A172 (cell line): ENCODE measurements at places on chromosomes 11 and 22.

DNA sequence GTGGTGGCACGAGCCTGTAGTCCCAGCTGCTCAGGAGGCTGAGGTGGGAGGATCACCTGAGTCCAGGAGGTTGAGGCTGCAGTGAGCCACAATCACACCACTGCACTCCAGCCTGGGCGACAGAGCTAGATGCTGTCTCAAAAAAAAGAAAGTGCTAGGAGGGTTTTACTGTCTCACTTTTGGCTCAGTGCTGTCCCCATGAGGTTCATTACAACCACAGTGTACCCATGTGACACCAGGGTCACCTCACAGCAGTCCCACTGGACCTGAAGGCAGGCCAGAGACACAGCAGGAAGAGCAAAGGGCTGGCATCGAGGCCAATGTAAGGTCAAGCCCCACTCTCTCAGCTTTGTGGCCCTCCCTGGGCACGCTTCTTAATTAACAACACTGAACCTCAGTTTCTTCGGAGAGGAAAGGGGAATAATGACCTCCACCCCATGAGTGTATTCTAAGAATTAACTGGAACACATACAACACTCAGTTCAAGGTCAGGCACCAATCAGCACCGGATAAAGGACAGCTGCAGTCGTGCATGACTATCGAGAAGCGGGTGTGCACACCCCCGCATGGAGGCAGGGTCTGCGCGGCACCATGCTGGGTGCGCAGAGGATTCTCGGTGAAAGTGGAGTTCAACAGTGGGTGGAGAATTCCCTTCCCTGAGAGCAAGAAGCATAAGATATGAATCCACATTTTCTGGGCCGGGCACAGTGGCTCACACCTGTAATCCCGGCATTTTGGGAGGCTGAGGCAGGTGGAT, 30.9 kb upstream of the BAIAP2L2 start:
- no peak for DNase-seq

- DNase-seq, result no peak
Observed at GRCh38 chr11:70636659-70637058, 238.3 kb downstream of the CTTN start.

GRCh38 chr11:66343176-66343575, 1.7 kb downstream of the BRMS1 start:
- DNase-seq, result no peak

DNA sequence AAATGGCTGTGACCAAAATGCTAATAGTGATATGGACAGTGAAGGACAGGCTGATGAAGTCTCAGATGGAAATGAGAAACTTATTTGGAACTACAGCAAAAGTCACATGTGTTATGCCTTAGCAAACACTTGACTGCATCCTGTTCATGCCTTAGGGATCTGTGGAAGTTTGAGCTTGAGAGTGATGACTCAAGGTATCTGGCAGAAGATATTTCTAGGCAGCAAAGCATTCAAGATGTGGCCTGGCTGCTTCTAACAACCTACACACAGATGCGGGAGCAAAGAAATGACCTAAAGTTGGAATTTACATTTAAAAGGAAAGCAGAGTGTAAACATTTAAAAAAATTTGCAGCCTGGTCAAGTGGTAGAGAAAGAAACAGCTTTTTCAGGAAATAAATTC, 28.1 kb upstream of the CD81 start:
- peak; percentile 24 for DNase-seq

DNA sequence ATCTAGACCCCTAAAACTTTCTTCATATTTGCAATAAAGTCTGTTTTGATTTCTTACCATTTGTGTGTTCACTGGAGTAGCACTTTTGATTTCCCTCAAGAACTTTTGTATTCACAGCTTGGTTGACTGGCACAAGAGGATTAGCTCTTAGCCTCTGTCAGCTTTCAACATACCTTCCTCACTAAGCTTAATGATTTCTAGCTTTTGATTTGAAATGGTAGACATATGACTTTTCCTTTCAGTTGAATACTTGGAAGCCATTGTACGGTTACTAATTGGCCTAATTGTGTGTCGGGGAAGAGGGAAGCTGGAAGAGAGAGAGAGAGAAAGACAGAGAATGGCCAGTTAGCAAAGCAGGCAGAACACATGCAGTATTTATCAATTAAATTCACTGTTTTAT, 180.5 kb downstream of the ARHGAP42 start:
- DNase-seq, result no peak

- DNase-seq, result no peak
Observed at GRCh38 chr11:118267486-118267885, 3.4 kb upstream of the MPZL2 start.

DNA sequence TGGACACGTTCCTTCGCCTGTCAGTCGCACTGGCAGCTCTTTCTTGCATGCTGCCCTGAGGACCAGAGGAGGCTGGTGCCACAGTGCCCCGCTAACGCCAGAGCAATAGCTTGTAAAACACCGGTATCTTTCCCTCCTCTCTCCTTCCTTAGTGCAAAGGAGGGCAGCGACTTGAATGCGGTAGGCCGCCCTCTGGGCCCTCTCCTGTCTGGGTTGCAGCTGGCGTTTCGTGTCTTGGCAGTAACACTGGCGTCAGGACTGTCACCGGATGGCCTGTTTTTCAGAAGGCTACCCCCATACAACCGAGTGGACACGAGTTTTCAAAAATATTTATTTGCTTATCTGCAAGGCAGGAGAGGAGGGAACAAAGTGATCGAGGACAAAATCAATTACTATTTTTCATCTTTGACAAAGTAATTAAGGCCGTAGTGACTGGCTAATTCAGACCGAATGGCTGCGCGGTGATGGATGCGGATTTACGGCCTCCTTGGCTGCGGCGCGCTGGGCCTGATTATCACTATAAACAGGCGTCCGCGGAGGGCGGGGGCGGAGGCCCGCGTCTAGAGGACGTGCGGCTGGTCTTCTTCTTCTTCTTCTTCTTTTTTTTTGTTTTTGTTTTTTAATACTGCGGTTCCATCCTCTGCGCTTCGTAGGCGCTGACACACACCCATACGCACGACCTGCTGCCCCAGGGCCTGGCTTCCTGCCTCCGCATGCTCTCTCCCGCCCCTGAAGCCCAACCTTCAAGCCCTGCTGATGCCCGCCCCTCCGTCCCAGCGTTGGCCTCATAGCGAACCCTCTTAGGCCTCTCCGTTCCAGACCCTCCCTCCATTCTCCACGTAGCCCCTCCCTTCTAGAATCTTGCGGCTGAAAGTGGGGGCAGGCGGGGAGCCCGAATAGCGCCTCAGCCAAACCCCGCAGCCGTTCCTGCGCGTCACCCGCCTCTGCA, 2.9 kb upstream of the SLC6A5 start:
- no peak for DNase-seq

DNA sequence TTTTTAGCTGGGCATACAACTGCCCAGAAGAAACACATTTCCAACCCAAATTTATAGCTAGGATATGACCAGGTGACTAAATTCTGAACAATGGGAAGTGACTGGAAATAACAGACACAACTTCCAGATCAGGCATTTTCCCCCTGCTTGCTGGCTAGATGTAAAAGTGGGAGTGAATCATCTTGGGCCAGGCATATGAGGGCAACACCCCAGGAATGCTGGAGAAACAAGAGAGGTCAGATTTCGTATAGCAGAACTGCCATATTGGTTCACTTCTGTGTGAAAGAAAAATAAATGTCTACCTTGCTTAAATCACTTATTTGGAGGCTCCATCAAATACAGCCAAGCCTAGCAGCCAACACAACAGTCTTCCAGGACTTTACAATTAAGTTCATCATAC, 7.4 kb downstream of the ATL3 start:
- DNase-seq, result peak; percentile 62

GRCh38 chr11:117039900-117040299, 58.3 kb downstream of the SIK3 start:
- DNase-seq, result peak; percentile 23

DNA sequence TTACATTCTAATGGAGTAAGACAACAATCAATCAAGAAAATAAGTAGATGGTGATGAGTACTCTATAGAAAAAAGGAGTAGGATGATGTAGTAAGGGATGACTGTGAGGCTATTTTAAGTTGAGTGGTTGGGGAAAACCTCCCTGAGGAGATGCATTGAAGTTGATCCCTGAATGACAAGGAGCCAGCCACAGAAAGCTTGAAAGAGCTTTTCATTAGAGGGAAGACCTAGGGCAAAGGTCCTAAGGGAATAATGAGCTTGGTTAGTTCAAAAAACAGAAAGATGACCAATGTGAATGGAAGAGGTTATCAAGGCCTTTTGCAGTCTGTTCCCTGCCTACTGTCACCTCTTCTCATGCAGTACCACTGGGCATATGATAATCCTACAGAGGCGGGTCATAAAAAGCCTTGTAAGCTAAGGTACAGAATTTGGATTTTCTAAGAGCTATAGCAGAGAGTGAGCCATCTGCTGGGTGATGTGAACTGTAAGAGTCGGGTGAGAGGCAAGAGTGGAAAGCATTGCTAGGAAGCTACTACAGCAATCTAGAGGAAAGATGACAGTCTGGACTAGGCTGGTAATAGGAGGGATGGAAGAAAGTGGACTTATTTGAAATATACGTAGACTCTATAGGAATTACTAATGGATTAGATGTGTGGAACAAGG, 3.1 kb downstream of the PPP2R1B start:
- DNase-seq, result no peak

DNA sequence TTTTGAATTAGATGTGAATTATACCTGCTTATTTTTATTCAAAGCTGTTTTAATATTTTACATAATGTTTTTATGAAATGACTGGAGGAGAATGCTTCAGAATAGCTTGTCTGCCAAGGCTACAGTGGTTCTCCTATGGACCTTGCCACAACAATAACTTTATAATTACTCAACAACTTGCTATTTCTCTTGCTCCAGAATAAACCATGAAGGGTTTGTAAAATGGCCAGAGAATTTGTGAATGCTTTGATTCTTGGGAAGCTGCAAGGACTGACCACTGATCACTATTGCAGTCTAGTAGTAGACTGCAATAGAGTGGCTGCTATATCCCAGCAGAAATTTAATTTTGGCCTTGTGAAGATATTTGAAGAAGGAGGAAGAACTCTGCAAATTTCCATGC, 199.7 kb downstream of the FAT3 start:
- no peak for DNase-seq

DNA sequence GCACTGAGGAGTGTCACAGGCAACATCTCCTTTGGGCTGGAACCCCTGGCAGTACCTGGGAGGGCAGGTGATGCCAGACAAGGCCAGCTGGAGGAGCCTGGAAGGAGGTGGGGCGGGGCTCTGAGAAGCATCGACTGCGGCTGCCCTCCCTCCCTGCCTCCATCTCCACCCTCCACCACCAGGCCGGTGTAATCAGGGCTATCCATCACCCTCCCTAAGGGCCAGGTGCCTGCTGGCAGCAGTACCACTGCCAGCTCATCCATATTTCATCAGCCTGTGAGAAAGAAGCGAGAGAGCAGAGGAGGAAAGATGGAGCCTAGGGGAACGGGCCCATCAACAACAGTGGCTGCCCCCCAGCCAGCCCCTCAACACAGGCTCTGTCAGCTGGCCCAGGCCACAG, 51.4 kb upstream of the RASD2 start:
- DNase-seq, result peak; percentile 58

DNA sequence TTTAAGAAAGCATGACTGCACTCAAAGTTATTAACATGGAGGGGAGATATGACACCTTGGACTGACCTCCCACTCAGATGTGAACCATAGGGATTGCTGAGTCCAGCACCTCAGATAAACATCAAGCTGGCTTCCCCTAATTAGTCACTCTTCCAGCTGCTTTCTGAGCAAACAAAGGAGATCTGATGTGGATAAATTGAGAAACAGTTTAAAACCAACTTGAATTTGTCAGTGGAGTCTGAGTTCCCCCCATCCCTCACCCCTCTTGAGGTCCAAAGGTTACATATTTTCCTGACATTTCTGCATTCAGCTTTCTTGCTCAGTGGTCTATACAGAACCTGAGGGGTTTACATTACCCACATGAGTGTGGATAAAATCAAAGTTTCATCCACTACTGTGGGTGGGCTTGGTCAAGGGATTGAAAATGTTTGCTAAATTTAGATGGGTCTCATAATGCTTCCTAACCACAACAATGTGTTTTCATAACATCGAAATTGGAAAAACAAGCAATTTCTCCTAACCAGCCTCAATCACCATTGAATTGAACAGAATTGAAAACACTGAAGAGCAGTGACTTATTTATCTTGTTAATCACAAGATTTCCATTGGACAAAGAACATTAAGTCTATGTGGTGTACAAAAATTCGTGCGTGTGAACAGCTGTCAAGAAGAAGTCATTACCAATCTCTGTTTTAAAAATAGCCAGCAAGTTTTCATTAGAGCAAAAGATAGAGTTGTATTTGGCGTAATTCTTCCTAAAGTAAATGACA, 292.3 kb downstream of the METTL15 start:
- no peak for DNase-seq

GRCh38 chr11:1381793-1382425, 7.8 kb upstream of the BRSK2 start:
- DNase-seq, result no peak

DNA sequence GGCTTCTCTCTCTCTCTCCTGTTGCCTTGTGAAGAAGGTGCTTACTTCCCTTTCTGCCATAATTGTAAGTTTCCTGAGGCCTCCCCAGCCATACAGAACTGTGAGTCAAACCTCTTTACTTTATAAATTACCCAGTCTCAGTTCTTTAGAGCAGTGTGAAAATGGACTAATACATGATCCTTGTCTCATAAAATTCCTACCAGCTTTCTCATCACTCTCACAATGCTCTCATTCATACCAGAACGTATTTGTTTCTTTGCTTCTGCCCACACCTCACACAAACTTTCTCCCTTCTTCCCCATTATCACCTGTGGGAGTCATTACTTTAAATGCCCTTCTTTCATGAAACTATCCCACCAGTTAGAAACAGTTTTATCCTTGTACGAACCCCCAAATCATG, 62.7 kb upstream of the ARHGAP42 start:
- DNase-seq, result no peak

GRCh38 chr11:4704054-4704789, at the start of gene MMP26:
Gene MMP26 (plus strand): TSS chr11:4704784.
- no peak for DNase-seq

DNA sequence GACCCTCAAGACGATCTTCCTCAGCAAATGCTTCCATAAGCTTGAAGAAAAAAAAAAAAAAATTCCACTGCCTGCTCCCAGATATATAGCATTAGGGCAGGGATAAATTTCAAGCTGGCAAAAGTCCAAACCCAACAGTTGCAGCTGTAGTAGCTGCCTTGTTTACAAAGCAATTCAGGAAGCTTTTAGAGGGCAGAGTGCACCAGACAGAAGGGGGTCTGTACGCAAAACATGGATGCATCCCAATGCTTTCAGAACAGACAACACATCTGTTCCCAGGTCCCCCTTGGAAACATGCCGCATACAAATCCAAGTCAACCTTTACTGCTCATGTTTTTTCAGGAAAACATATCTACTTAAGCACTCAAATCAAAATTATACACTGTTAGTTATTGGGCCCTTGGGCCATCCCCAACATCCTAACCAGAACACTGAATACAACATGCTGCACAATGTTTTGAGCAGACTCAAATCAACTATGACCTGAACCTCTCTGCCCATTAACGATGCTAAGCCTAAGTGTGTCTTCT, 94.5 kb downstream of the CADM1 start:
- DNase-seq, result no peak

- DNase-seq, result no peak
Observed at GRCh38 chr11:95335989-95336388, 105.0 kb upstream of the SESN3 start.

- DNase-seq, result no peak
Observed at GRCh38 chr11:279040-279965, 1.1 kb downstream of the NLRP6 start.

- DNase-seq, result no peak
Observed at GRCh38 chr11:41675205-41675604, 215.8 kb upstream of the LRRC4C start.
